Uterus (tissue), 4 donors: ENCODE measurements at places on chromosomes 7 and 10.

GRCh38 chr7:100708395-100708794 is 2.5 kb downstream of the POP7 start:
- DNase-seq, result no peak

GRCh38 chr7:110881721-110882120 is 209.2 kb upstream of the LRRN3 start:
- no peak for DNase-seq

DNA sequence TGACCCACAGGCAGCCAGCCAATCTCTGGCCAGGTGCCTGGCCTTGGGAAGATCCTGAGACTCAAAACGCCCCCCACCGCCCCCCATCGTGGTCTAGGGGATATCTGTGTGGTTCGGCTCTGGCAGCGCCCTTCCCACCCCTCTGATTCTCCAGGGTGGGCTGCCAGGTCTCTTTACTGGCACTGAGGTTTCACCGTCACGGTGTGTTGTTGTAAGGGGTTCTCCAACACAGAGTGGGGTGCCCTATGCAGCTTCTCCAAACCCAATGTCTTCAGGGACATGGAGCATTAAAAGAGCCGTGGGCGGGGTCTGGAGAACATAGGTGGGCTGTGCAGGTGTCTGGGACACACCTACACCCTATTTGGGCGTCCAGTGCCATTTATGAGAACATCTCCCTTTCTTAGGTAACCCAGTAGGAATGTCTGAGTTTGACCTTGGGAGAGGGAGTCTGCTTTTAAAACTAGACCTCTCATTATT is 1.5 kb downstream of the MAFK start:
- no peak for DNase-seq

DNA sequence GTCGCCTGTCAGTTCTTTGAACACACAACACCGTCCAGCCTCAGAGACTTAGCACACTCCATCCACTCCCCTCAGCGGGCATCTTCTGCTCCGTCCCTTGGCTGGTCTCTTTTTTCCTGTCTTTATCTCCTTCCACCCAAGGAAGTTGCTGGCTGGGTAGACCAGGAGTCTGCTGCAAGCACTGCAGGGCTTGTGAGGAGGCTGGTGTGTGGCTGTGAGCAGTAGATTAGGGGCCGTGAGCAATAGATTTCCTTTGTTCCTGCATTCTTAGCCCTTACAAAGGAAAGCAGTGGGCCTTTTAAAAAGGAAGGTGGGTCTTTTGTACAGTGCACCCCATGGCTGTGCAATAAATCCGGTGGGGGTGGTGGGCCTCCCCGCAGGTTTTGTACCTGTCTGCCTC is 100.3 kb upstream of the BTBD16 start:
- DNase-seq, result no peak

- no peak for DNase-seq
Observed at GRCh38 chr7:26153823-26154783, 2.1 kb downstream of the NFE2L3 start.

- DNase-seq, result no peak
Observed at GRCh38 chr10:74882831-74883230, 56.4 kb downstream of the KAT6B start.

DNA sequence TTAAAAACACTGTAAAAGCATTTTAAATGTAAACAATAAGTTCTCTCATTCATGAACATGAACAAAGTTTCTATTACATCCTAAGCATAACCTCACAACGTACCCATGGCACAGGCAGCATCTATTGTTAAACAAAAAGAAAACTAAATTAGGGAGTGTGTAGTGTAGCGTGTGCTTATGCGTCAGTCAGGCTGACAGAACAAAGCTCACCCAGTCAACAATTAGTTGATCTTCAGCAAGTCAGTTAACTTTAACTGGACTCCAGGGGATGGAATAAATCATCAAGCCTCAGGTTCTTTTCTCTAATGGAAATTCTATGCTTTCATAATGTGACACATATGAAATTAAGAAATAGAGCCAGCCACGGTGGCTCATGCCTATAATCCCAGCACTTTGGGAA is 91.6 kb upstream of the ODAD2 start:
- DNase-seq, result no peak

- no peak for DNase-seq
Observed at GRCh38 chr10:76723844-76724243, 913.8 kb downstream of the KCNMA1 start.

DNA sequence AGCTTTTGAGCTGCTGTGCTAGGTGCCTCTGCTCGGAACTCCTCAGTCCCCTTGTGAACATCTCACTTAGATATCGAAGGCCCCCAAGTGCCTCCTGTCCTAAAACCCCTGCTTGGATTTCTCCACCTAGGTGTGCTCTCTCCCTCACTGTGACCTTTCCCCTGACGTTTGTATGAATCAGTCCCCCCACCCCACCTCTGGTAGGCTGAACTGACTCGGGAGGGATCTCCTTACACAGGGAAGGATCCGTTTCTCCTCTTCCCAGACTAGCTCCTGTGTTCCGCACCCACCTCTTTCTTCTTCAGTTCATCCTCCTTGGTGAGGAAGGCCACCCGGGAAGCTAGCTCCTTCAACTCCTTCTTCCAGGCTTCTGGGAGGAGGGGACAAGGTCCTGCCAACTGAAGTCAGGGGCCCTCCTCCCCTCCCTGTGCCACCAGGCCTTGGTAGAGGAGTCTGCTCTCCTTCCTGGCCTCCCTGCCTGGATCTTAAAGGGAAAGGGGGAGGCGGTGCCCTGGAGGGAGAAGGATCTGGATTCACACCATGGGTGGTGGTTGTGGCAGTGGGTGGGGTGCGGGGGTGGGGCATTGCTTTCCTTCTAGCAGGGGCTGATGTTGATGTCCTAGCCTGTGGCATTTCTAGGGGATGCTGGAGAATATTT is 6.8 kb downstream of the TBATA start:
- no peak for DNase-seq

DNA sequence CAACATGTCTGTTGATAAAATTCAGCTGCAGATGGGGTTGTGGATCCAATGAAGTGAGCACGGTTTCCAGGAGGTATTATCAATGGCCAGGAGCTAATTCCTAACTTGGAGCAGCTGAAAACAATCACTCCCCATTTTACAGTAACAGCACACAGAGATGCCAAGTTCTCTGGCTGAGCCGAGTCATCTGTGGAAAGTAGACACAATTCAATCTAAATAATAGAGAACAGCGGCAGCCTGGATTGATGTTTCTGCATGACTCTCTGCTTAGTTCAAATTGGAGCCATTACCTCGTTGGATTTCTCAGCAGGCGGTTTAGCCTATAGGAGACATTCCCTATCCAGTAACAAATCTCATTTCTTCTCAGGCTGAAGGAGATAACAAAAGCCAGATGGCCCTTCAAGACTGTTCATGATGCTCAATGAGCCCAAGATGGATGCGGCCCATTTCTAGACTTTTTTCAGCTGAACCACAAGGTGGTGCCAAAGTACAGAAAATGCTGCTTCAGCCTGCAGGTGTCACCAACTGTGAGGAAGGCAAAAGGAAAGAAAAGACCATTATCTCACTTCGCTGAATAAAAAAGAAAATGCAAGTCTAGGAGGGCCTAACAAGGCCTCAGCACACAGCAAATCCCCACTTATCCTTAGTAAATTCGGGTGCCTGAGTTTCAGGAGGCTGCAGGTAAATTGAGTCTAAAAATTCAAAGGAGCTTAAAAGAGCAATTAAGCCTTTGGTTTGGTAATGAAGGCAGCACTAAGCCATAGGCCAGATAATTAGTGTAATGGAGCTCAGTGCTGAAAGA is 83.7 kb downstream of the SLC16A9 start:
- peak; percentile 61 for DNase-seq

DNA sequence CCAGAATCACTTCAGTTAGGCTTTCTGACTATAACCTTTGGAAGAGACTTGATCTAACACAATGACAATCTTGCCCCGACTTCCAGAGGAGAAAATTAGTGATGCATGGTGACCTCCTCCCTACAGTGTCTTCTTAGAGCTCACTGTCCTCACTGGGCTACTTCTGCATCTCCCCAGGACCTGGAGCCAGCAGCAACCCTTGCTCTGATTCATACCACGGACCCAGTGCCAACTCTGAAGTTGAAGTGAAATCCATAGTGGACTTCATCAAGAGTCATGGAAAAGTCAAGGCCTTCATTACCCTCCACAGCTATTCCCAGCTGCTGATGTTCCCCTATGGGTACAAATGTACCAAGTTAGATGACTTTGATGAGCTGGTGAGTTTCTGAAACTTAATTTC is 12.6 kb downstream of the CPA2 start:
- DNase-seq, result no peak

DNA sequence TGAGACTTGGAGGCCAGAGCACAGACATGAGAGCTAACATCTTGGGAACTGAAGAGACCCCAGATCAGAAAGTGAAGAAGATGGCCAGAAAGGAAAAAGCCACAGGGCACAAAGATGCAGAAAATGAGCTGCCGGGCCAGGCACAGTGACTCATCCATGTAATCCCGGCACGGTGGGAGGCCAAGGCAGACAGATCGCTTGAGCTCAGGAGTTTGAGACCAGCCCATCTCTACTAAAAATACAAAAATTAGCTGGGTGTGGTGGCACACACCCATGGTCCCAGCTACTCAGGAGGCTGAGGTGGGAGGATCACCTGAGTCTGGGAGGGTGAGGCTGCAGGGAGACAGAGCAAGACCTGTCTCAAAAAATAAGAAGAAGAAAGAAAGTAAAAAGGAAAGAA is 81.4 kb upstream of the MGMT start:
- no peak for DNase-seq

DNA sequence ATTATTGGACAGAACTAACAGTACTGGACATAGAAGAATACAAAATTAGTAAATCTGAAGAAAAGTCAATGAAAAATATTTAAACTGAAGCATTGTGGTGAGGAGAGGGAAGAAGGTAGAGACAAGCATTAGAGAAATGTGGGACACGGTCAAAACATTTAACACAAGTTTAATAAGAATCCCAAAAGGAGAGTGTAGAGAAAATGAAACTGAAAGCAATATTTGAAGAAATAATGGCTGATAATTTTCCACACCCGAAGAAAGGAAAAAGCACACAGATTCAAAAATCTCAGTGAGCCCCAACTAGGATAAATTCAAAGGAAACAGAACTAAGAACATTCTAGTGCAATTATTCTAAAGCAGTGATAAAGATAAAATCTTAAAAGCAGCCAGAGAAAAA is 126.4 kb upstream of the LRRTM3 start:
- DNase-seq, result no peak

- DNase-seq, result no peak
Observed at GRCh38 chr10:99698504-99699080, 33.3 kb downstream of the COX15 start.

GRCh38 chr7:103149808-103150180 is 895 bp upstream of the NAPEPLD start:
- DNase-seq, result no peak

- peak; percentile 28 for DNase-seq
Observed at GRCh38 chr10:42866115-42866995, 83.8 kb downstream of the BMS1 start.

DNA sequence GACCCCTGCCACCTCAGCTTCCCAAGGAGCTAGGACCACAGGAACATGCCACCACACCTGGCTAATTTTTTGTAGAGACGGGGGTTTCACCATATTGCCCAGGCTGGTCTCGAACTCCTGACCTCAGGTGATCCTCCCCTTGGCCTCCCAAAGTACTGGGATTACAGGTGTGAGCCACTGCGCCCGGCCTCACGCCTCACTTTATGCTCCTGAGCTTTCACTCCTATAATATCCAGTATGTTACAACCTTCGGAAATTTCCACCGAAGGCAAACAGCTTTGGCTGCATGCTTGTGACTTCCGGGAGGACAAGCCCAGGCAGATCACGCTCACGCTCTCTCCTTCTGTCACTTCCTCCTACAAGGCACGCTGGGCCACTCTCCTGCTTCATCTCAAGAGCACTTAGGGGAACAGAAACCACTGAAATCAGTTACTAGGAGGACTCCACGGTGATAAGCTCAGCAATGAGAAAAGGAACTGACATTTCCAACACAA is 4.4 kb upstream of the MAD1L1 start:
- no peak for DNase-seq

DNA sequence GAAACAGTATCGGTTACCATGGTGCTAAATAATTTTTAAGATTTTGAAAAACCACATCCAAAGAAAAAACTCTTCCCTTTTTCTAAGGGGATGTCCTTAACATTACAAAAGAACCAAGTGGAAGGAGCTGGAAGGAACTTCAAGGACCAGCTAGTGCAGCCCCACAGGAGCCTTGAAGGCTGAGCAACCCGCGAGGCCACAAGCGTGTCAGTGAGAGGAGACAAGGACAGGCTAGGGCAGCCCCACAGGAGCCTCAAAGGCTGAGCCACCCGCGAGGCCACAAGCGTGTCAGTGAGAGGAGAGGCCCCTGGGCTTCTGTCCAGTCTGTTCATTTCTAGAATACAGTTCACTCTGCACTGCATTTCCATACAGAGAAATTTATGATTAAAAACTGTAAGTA is 80.1 kb upstream of the ATP6V0A4 start:
- DNase-seq, result no peak

GRCh38 chr7:68787566-68787965 is 810.7 kb upstream of the AUTS2 start:
- no peak for DNase-seq

GRCh38 chr7:1767524-1767923 is 97.4 kb downstream of the ELFN1 start:
- DNase-seq, result no peak

GRCh38 chr10:108399465-108399864 is 1235.0 kb upstream of the SORCS1 start:
- no peak for DNase-seq

GRCh38 chr10:117175215-117175900 is 21.9 kb upstream of the KCNK18 start:
- DNase-seq, result no peak

- no peak for DNase-seq
Observed at GRCh38 chr10:124942317-124943169, 620 bp downstream of the ZRANB1 start.

GRCh38 chr10:78259391-78259790 is 225.7 kb downstream of the RPS24 start:
- no peak for DNase-seq

DNA sequence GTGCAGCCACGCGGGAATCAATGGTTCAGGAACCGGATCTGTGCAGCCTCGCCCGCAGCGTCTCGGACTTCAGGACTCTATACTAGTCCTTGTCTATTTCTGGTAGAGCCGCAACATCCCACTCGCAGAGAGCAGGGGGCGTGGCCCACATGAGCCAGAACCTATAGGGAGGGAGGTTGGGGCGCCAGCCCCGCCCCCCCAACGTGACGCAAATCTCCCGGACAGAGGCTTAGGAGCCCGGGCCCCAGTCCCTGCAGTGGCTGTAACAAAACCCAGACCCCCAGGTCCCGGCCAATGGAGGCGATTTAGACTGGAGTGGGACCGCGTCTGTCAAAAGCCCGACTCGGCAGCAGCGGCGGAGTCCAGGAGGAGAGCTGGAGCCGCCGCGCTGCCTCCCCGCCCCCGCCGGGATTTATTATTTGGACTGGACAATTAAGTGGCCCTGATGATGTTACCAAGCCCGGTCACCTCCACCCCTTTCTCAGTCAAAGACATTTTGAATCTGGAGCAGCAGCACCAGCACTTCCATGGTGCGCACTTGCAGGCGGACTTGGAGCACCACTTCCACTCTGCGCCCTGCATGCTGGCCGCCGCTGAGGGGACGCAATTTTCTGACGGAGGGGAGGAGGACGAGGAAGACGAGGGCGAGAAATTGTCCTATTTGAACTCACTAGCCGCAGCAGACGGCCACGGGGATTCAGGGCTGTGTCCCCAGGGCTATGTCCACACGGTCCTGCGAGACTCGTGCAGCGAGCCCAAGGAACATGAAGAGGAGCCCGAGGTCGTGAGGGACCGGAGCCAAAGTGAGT is at the start of gene NKX2-3:
Gene NKX2-3, plus strand, starts transcription at position 256 of the 809 bp plus-strand sequence. Its CDS starts 190 bp downstream, at position 446.
- peak; percentile 44 for DNase-seq
